ENCODE measurements at places on chromosomes 5 and 9.

DNA sequence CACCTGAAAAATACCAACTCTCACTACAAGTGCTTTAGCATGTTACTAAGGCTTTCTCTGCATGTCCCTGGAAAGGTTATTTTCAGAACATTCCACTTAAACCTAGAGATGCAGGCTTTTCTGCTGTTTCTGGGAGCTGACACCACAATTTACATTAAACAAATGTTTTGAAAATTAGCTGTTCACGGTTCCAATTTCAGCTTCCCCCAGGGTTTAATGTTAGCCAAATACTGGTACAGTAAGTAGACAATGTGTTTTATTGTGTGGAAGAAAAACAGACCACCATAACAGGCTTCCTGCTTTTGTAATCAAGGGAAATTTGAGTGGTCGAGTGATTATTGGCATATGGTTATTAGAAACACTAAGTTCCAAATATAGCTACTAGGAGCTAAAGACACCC is 32.0 kb downstream of the MACROH2A1 start:
- DNase-seq, result no peak

DNA sequence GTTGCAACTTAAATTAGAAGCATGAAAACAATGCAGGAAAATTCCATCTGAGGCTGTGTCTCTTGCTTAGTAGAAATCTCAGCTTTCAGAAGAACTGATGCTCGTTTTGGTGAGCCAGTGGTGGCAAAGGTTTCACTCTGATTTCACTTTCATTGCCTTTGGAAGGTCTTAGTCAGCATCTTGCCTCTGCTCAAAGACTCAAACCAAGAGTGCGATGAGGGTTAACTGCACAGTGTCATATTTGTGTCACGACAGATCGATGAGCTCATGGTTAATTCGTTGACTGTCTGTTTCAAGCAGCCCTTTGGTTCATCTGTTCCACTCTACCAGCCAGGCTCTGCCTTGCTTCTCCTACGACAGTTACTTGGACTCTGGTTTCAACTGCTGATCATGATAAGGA is 331.3 kb upstream of the KIF2A start:
- no peak for DNase-seq

GRCh38 chr9:121498487-121499176 is 1.0 kb downstream of the GGTA1 start:
- peak; percentile 19 for DNase-seq

GRCh38 chr9:81782313-81782995 is 93.1 kb upstream of the TLE1 start:
- no peak for DNase-seq

- DNase-seq, result no peak
Observed at GRCh38 chr5:142399891-142400290, 75.1 kb upstream of the SPRY4 start.

DNA sequence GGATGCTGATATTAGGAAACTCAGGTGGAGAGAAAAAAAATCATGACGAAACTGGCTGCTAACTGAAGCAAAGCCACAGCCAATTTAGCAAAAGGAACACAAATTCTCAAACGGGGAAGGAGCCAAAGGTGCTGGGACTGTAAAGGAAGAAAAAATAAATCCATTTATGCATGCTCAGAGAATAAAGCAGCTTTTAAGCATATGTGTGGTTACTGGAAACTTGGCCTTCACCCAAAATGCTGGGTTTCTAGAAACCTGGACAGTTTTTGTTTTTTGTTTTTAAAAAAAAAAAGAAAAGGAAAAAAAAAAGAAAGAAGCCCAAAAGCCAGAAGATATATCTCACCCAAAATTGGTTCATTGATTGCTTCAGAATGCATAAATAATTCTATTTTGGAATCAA is 8.0 kb downstream of the WHRN start:
- DNase-seq, result no peak

- DNase-seq, result no peak
Observed at GRCh38 chr9:133076691-133077090, 14.9 kb downstream of the CEL start.

GRCh38 chr9:114384836-114385396 is 2.9 kb downstream of the AKNA start:
- no peak for DNase-seq

GRCh38 chr5:149126906-149127305 is 14.4 kb upstream of the ABLIM3 start:
- DNase-seq, result no peak

GRCh38 chr9:15243081-15243480 is 63.9 kb downstream of the TTC39B start:
- no peak for DNase-seq
